Activated naive CD4-positive, alpha-beta T cell treated with Interleukin-2 at 50 U/mL for 16 hours (primary cell): ENCODE measurements at places on chromosomes 3 and 15.

GRCh38 chr3:128859630-128860029, 19.8 kb upstream of the ACAD9 start:
- no peak for DNase-seq

- no peak for DNase-seq
Observed at GRCh38 chr3:110193074-110193473, 855.7 kb upstream of the DPPA4 start.

- no peak for DNase-seq
Observed at GRCh38 chr15:57019496-57020160, 101.2 kb downstream of the TCF12 start.

DNA sequence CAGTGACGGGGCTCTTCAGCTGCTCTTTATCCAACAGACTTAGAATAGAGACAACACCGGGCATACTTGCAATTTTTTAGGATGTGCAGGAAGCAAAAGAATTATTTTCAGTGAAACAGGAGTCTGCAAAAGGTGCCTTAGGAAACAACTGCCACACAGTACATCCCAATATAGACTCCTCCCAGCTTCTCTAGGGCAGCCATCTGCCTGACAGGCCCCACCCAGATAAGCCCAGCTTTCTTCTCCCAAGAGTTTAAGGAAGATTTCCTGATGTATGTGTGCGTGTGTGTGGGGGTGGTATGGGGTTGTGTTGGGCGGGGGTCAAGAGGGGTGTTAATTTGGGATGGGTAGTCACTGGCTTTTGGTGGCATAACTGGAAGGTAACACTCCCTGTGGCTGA, 21.5 kb downstream of the MAP2K1 start:
- no peak for DNase-seq

GRCh38 chr3:58237941-58238681, 519 bp downstream of the ABHD6 start:
- DNase-seq, result peak; percentile 32

- no peak for DNase-seq
Observed at GRCh38 chr15:90465930-90466567, 63.7 kb upstream of the CRTC3 start.

- DNase-seq, result no peak
Observed at GRCh38 chr3:89155811-89156210, 48.4 kb downstream of the EPHA3 start.

DNA sequence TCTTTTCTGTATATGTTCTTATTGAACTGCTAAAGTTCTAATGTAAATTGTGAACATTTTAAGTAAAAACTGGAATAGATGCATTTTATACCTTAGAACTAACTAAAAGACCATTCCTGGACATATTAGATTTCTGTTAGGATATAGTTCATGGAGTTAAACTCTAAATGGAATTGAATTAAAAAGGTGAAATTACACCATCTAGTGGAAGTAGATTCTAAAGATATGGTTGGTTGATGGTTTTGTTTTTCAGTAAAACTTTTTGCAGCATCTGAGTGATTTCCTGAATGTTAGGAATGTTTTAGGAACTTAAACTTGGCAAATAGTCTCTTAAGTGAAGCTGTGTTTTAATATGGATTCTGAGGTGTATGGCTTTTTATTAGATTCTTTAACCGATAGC, 96.8 kb downstream of the SLMAP start:
- no peak for DNase-seq

GRCh38 chr3:102006812-102007485, 157.6 kb downstream of the NFKBIZ start:
- DNase-seq, result no peak

- no peak for DNase-seq
Observed at GRCh38 chr3:61848885-61849284, 287.5 kb downstream of the PTPRG start.

GRCh38 chr3:191119415-191120295, 79.4 kb upstream of the OSTN start:
- DNase-seq, result no peak

- DNase-seq, result no peak
Observed at GRCh38 chr3:48811524-48811923, 36.1 kb downstream of the PRKAR2A start.

DNA sequence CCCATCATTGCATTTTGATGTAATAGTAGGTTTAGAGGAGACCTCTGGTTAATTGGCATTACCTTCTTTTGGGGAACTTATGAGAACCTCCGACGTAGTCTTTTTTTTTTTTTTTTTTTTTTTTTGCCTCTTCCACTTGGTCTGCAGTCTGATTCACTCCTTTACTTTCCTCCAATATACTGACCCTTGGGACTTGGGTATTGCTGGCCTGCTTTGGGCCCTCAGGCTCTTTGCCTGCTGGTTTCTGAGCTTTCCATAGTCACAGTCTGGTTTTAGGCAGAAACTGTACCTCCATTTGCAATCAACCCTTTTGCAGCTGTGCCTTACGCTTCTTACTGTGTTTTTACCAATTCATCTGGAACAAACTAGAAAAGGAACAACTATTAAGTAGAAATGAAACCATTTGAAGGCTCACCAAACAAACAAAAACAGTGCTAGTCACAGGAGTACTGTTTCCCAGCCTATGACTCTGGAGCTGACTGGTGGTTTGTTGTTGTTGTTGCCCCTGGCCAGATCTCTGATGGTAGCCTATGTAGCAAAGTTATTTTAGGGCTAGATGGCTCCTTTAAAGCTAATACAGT, 272.8 kb downstream of the BBX start:
- no peak for DNase-seq

- no peak for DNase-seq
Observed at GRCh38 chr3:196763179-196763578, 23.5 kb downstream of the PAK2 start.
